ENCODE measurements at places on chromosomes 3 and 15. TPM values are rescaled to one million over a fixed set of nuclear protein-coding genes. Genes with fewer than 3 reads are reported as not detected.

Gene CD200
- 11.8 TPM for total RNA-seq

Gene RAD51
- total RNA-seq: 3.7 TPM

Gene CNTN4
- total RNA-seq: not detected

DNA sequence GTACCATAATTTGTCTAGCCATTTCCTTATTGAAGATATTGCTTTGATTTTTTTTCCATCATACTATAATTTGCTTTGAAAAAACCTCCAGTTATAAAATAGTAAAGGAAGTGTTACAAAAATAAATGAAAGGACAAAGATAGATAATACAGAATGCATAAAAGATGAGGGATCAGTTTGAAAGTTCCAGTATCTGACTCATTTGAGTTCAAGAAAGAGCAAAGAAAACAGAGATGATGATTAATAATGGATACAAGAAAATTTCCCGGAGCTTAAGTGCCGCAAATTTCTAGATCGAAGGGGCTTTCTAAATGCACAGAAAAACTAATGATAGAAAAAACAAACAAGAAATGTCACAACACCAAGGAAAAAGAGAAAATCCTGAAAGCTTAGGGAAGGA lies 4.3 kb downstream of the WDR48 start:
- DNase-seq: no peak

- no peak for DNase-seq
Measured at GRCh38 chr3:39457361-39457760, 10.1 kb upstream of the MOBP start.

DNA sequence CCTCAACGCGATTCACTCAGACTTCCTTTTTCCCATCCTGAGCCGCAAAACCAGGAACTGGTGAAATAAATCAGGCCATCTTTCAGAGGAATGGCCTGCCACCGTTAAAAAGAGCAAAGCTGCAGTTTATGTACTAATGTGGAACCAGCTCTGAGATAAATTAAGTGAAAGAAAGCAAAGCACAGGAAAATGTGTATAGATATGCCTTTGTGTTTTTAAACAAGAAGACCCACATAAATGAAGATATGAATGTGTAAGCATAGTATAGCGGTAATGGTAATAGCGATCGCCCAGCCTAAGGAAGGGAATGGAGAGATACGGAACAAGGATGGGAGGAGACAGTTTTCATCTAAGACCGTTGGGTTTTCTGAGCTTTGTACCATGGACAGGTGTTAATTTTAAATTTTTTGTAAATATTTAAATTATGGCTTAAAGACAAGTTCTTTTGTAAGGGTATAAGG lies 30.8 kb upstream of the RPN1 start:
- no peak for DNase-seq

DNA sequence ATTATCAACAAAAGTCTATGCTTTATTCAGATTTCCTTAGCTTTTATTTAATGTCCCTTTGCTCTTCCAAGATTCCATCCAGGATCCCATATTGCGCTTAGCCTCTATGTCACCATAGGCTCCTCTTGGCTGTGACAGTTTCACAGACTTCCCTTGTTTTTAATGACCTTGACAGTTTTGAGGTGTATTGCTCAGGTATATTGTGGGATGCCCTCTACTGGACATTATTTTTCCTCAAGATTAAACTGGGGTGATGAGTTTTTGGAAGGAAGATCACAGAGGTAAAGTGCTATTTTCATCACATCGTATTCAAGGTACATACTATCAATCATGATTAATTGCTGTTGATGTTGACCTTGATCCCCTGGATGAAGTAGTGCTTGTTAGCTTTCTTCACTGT lies 99.1 kb upstream of the SMAD3 start:
- DNase-seq: no peak

DNA sequence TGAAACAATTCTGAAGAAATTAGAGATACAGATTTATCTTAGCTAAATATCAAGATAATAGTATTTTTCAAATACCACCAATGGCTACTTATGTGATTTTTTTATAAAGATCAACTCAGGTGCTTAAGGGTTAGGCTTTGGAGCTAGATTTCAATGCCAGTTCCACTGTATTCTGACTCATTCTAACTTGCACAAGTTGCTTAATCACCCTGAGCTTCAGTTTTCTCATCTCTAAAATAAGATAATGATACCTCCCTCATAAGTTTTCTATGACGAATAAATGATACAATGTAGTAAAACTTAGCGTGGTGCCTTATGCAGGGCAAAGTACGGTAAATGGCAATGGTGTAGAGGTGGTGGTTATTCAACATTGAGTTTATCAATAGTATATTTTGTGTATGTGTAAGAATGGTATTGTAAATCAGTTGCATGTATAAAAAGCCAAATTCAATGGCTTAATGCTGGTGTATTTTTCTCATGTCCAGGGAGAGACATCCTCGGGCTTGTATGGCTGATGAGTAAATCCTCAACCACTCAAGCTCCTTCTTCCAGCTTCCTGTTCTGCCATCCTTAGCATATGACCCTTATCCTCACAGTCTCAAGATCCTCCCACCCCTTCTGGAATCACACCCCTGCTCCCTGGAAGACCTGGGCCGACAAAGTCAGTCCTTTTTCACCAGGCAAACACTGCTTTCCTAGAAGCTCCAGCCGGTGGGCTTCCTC lies 505.9 kb upstream of the CFAP20DC start:
- no peak for DNase-seq

Data from dermis microvascular lymphatic vessel endothelial cell (primary cell).